ENCODE measurements at places on chromosomes 11 and 22.

DNA sequence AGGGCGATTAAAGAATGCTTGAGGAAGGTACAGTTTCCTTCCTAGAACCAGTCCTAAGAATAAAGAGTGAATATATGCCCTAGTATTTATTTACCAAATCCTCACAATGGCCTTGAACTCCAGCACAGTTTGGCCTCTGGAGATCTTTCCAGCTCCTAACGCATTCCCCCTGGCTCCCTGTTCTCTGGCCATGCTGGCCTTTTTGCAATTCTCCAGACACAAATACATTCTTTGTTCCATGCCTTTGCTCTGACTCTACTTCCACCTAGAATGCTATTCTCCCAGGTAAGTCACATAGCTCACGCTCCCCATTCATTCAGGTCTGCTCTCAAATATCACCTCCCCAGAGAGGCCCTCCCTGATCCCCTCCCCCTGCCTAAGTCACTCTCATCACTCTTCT is 3.7 kb upstream of the DGKZ start:
- DNase-seq: no peak
- no peak overlapping the region for H3K4me3 ChIP-seq
- H3K27ac ChIP-seq: no peak overlapping the region
- H3K27me3 ChIP-seq: no peaks in the 10 kb centered on the region
- H3K36me3 ChIP-seq: no peaks in the 10 kb centered on the region

GRCh38 chr11:44257338-44258189 is 52.4 kb downstream of the ALX4 start:
- no peaks in the 10 kb centered on the region for H3K27me3 ChIP-seq
- no peaks in the 10 kb centered on the region for H3K36me3 ChIP-seq
- no peak for DNase-seq
- H3K4me1 ChIP-seq: no peaks in the 10 kb centered on the region

DNA sequence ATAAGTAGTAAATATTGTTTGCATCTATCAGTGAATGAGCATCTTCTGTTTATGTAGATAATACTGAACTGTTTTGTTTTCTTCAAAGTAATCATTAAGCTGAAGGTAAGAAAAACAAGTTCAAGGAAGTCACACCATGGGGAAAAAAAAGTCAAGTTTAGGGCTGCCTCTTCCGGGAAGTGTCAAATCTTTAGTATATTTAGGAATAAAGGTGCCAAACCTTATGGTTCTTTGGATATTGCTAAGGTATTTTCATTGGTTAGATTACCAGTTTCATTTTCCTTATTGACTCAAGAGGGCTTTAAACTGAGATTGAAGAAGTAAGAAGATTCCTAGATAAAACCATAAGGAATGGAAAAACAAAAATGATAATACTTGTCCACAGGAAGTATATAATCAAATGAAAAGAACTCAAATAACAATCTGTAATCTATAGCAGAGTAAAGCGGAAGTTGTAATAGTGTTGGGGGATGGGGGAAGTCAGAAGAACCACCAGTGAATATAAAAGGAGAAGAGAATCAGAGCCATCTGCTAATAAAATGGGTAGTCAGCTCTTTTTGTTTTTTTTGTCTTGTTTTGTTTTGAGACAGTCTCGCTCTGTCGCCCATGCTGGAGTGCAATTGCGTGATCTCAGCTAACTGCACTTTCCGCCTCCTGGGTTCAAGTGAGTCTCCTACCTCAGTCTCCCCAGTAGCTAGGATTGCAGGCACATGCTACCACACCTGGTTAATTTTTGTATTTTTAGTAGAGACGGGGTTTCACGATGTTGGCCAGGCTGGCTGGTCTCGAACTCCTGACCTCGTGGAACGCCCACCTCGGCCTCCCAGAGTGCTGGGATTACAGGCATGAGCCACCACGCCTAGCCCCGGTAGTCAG is 2.3 kb downstream of the ATM start:
- no peaks in the 10 kb centered on the region for H3K36me3 ChIP-seq
- no peaks in the 10 kb centered on the region for H3K27me3 ChIP-seq
- H3K4me1 ChIP-seq: peaks cover 13% of the 10 kb centered on the region

DNA sequence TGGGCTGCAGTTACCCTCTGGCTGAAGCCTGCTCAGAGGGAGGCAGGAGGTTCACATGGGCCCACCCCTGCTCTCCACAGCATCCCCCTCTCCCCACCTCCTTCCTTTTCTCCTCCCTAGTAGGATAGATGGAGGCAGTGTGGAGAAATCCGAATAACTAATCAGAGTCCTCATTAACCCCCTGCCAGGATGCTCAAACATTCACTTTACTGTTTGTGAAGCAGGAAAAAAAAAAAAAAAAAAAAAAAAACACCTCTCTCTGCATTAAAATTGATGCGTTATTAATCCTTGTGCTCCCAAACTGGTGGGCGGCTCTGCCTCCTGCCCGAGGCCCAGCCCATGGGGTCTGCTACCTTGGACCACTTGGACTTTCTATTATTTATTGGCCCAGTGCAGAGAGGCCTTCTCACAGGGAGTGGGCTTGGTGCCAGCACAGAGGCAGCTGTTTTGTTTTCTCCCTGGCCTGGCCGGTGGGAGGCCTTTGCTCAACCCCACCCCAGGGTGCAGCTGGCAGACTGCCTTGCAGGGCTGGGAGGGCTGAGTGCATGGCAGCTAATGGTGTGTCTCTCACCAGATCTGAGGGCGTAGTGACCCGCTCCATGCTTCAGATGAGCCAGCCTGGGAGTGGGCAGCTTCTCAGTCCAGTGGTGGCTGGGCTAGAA is 150.7 kb downstream of the PKNOX2 start:
- no peaks in the 10 kb centered on the region for H3K27me3 ChIP-seq
- no peaks in the 10 kb centered on the region for H3K36me3 ChIP-seq
- no peaks in the 10 kb centered on the region for H3K4me1 ChIP-seq
- no peak overlapping the region for H3K27ac ChIP-seq
- H3K4me3 ChIP-seq: no peak overlapping the region

Measured in hepatocyte (in vitro differentiated cells).